ENCODE measurements at places on chromosomes 2 and 18.

DNA sequence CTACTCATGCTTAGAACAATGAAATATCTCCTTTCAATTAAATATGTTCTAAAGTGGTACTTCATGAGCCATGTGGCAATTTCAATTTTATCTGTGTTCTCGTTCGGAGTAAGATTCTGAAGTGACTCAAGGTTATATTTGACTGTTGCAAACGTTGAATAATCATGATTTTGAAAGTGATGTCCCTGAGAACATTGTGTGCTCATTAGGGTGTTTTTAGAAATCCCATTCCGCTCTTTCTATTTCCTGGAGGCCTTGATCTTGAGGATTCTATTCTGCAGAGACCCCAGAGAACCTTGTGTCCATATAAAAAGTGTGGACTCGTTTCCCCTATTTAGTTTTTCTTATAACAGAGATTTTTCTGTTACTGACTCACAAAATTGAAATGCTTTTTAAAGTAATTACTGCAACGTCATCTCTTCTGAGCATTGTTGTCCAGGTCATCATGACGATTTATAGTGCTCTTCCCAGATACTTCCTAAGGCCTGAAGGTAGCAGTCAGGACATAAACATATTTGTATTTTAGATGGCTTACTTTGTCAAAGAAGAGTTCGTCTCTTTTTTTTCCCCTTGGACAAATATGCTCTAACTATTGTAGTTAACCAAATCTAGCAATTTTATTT lies 27.2 kb downstream of the IL1R2 start:
- no peak for DNase-seq

DNA sequence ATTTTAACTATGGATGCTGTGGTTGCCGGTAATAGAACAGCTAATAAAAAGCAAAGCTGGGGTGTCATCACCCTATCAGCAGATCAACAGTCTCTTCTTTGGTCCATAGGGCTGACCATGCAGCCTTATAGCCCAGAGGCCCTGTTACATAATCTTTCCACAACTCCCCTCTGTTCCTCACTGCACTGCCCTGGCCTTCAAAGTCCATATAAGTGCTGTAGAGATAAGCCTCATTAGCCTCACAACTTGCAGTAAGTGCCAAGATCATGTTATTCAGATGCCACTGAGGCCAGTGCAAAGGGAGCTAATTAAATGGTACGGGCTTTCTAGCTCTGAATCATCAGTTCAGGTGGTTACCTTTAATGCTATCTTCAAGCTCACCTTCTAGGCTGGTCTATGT lies 89.7 kb upstream of the CXCR4 start:
- DNase-seq: no peak

GRCh38 chr2:239285071-239285931 lies 115.5 kb downstream of the HDAC4 start:
- DNase-seq: peak; percentile 47

GRCh38 chr2:84875213-84875560 lies 5.7 kb downstream of the TRABD2A start:
- DNase-seq: no peak

DNA sequence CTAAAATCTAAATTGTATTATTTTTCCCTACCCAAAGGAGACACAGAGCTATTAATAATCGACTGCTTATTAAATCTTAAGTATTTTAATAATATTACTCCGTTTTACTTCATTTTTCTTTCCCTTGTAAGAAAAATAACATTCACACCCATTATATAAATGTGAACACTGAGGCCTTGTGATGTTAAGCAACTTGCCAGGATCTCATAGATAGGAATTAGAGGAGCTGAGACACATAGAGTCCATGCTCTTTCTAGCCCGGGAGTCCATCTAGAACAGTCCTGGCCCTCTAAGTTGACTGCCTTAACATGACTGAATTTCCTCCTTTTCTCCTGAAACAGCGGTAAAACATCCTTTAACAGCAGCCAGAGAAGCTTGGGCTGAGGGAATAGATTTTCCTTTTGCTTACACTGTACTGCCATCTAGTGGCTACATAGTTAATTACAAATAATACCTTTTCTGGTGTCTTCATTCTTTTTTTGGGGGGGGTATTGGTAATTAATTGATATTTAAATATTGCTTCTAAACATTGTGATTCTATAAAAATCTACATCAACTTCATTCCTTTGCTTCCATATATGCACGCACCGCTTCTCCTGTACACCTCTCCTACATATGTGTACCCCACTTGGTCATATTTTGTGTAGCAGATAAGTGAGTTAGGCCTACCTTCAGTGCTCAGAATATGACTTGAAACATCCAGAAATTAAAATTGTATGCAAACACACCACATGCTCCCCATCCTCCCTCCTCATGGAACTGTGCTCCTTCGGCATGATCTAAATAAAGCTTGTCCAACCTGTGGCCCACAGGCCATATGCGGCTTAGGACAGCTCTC lies 125.8 kb upstream of the HNMT start:
- DNase-seq: no peak

DNA sequence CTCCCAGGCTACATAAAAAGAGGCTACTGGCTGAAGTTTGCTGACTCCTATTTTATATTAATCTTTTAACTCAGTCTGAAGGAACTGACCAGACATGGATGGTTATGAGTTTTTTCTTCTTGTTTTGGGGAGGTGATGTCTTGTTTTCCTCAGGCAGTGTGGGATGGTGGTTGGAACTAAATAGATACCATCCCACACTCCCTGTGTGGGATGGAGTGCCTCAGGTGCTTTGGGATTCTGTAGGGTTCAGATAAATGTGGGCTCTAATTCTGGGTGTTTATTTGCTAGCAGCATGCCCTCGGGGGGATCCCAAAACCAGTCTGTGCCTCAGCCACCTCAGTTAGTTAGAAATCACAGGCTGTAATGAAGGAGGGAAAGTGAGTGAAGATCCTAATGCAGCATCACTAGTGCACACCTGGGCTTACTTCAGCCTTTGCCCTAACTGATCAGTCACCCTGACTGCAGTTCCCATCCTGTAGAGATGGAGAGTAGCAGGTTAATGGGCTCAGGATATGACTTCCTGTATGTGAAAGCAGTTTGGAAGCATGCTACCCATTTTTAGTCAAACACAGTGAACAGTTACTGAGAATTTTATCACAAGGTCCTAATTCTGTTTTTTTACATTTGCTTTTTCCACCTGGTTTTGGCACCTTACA lies 132.2 kb downstream of the SPTBN1 start:
- no peak for DNase-seq

DNA sequence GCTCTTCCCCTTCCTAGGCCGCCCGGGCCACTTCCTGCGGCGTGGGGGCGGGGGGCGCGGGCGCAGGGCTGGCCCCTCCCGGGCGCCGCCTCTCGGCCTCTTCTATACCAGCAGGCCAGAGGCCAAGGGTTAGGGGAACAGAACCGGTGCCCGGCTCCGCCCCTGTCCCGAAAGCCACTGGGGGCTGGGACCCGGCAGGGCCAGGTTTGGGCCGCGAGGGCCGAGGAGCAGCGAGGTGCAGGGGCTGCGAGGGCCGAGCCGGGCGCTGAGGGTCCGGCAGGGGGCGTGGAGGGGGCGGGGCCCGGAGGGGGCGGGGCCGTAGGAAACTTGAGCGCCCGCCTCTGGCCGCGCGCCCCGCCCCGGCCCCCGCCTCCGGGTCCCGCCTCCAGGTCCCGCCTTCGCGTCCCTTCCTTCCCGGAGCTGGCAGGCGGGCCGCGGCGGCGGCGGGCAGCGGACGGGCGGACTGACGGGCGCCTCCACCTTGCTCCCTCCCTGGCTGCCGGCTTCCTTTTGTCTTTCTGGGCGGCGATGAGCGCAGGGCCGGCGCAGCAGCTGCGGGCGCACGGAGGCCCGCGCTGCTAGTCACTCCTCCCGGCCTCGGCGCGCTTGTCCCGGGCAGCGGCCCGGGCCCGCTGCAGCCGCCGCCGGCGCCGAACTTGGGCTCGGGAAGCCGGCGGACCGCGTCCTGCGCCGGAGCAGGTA lies at the start of gene HPCAL1:
HPCAL1 (plus strand) TSS at position 426 of the 702 bp plus-strand sequence. CDS start 116,854 bp downstream, outside the sequence.
- peak; percentile 73 for DNase-seq

- DNase-seq: no peak
These were observed 84.9 kb downstream of the DGKD start for GRCh38 chr2:233439191-233439590.

DNA sequence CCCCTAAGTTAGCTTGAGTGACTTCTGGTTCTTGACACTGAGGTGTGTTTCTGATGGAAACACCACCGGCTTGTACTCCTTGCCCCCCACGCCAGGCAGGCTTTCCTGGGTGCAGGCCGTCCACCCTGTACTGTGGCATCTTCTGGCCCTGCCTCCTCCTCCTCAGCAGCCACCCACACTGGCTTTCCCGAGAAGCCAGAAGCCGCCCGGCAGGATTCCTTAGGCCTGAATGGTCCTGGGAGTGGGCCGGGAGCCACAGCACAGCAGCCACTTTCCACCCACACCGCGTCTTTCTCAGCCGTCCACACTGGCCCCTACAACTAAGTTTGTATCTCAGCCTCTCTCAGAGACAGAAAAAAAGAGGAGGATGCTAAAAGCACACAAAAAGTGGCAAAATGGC lies 2.1 kb upstream of the HSBP1L1 start:
- no peak for DNase-seq

DNA sequence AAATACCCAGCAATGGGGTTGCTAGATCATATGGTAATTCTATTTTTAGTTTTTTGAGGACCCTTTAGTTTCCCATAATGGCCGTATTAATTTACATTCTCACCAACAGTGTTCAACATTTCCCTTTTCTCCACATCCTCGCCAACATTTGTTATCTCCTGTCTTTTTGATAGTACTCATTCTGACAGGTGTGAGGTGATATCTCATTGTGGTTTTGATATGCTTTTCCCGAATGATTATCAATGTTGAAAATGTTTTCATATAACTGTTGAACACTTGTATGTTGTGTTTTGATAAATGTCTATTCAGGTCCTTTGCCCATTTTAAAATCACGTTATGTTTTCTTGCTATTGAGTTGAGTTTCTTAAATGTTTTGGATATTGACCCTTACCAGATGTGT lies 5.8 kb upstream of the RIF1 start:
- no peak for DNase-seq

DNA sequence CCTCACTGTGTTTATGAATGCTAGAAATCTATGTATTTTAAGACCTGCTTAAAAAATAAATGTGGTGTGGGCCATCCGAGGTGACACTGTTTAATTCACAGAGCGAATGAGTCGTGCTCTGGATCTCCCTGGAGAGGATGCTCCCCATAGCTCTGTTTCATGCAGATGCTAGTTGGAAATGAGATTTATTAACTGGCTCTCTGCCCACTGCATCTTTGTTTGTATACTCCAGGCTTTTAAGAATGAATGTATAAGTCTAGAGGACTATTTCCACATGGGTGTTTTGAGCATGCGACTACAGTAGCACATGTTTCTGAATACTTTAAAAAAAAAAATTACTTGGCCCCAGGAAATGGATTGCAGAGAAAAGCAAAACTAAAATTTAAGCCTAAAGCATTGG lies 3.9 kb downstream of the MAPRE2 start:
- no peak for DNase-seq

GRCh38 chr2:115833196-115833595 lies 1390.8 kb downstream of the DPP10 start:
- DNase-seq: no peak

- no peak for DNase-seq
These were observed 924 bp upstream of the TFCP2L1 start for GRCh38 chr2:121285926-121286325.

DNA sequence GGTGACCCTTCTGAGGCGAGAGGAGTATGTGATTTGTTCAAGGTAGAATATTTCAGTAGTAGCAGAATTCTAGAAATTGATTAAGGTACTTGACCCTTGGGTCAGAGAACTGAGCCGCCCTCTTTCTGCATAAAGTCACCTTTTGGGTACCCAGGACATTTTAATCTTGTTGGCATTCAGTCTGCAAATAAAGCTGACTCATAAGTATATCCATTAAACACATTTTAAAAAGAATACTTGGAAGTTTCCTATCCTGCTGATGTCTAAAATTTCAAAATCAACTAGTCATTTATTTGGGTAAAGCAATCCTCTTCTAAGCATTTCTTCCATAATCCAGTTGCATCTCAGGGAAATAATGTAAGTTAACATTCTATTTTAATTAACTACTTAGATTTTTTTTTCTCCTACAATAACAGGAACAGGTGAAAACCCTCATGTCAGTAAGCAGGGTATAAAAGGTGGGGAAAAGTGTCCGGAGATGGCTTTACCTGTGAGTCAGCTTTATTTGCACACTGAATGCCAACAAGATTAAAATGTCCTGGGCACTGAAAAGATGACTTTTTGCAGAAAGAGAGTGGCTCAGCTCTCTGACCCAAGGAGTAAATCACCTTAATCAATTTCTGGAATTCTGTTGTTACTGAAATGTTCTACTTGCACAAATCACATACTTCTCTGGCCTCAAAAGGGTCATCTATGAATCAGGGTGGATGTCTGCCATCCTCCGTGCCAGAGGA lies 78.7 kb upstream of the ITGA6 start:
- no peak for DNase-seq

DNA sequence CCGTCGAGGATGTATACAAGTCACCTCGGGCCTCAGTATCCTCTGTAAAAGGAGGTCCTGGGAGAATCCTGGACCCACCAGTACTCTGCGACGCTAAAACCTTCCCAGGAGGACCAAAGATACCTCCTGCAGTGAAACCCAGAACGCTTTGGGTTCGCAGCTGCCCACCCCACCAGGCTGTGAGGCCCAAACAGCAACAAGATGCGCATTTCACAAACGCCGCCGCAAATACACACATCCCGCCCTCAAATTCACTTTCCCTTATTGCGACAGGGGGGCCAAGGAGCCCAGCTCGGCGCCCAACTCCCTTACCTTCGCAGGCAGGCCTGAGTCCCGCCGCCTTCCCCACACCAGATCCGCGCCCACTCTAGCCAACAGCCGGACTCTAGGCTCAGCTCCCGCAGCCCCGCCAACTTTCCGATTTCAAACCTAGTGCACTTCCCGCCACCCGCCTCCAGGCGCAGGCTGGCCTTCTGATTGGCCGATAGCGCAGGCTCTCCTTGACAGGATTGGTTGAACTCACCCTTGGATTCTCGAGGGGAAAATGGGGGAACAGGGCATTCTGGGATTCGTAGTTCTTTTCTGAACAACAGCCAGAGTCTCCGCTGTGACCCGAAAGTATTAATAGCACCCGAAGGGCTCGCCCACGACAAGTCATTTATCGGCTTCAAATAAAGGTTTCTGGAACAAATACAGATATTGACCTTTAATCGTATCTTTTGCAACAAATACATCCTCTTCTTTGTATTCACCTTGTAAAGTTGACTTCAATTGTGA lies at the start of gene SPC25:
SPC25 (minus strand) TSS at position 425 of the 777 bp plus-strand sequence. CDS start 911 bp downstream, outside the sequence.
- DNase-seq: peak; percentile 88

DNA sequence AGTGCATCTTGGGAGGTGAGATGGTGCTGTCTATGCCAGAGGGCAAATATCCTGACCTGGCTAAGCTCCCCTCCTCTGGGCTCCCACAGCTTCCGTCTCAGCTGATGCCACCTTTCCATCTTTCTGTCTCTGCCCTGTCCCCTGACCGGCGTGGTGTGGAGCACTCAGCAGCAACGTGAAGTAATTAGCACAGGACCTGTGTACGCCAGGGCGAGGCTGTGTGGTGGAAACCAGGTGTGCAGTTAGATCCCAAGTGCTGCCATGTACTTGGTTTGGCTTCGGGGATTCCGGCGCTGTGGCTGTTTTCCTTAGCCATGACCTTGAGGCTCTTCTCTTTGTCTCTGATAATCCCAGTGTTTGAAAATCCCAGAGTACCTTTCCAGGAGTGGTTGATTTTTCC lies 36.5 kb downstream of the COA5 start:
- no peak for DNase-seq

All from stimulated activated CD4-positive, alpha-beta T cell treated with anti-CD3 and anti-CD28 coated beads, Interleukin-4, amount 100 ng/mL, for 24 hours (primary cell).